ENCODE measurements at places on chromosomes 1 and 21.

DNA sequence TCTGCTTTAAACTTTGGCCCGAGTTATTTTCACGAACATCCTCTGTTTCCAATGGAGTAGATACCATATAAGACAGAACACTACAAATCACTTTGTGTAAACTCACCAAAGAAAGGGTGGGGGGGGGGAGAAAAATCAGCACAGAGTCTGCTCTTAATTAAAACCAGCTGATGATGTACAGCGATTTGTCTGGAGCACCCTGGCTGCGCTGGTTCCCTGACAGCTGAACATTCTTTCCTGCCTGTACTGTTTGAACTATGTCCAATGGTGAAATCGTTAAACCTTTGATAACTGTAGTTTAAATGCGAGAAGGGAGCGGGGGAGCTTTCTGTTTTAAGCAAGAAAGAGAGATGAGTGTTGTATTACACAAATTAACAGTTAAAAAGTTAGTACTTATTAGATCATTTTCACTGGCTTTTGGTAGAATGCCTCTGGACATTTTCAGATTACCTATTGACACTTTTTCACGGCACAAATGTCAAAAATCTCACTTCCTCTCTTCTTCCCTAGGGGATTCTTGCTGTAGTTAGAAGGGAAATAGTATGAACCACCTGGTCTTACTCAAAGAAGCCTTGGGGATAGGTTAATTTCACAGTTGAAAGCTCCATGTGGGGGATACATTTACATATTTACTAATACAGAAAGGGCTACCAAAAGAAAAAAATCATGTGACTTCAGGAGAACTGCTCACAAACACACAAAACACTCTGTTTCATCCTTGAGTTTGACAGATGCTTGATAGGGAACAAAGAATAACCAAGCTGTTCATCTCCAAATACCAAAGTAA is 140.2 kb upstream of the RUNX1 start:
- no peak for DNase-seq

DNA sequence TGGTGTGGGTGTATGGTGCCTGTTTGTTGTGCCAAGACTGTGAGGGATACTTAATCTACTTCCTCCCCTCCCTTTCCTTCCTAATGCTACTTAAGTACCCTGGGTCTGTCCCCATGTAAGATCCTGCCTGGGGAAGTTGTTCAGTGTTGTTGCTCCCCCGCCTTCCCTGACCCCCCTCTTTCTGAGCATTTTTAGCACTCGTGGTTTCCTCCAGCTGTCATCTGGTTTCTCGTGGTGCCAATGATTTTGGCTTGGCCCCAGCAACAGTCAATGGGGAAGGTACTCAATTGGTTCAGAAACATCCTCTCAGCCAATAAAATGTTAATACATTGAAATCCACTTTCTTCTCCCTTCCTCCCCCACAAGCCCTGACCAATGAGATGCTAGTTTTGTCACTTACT is 8.0 kb upstream of the B4GALT3 start:
- DNase-seq = peak; percentile 38

- DNase-seq = no peak
Observed at GRCh38 chr1:94946886-94947285, 20.0 kb upstream of the CNN3 start.

- DNase-seq = peak; percentile 28
Observed at GRCh38 chr1:16367258-16367967, 371 bp downstream of the SZRD1 start.

DNA sequence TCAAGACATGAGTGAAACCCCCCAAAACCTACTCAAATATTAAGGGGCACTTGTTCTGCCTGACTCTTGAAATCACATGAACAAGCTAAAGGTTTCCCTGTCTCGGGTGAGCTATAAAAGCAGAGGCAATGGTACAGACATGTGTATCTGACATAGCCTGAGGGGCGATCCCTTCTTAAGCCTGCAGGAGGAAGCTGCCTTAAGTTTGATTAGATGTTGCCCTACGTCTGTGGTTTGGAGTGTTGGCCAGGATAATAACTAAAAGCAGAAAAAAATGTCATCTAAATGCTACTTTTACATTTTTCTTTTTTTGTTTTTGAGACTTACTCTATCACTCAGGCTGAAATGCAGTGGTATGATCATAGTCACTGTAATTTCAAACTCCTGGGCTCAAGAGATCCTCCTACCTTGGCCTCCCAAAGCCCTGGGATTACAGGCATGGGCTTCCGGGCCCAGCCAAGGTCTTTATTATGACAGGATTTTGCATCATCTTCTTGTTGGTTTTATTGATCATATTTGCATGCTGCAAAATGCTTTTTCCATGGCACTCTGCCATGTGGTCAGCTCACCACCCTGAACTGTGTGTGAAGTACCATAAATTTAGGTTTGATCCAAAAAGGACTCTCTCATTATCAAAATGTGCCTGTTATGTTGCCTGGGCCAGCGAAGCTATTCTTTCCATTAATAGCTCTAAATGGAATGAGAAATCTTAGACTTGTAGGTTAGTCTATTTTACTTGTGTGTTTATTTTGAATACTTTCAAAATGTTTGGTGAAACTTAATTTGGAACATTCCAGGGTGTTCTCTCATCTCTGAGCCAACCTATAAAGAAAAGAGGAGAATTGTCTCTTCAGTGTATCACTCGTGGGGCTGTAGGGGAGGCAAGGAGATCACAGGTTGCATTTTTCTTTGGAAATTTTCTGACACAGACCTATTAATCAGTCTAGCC is 15.0 kb upstream of the HMGN1 start:
- DNase-seq = no peak

GRCh38 chr1:69567652-69568420 is at the start of gene LRRC7:
TSS of gene LRRC7 (plus strand) at chr1:69567922. CDS start at chr1:69568640, 718 bp downstream.
- no peak for DNase-seq

DNA sequence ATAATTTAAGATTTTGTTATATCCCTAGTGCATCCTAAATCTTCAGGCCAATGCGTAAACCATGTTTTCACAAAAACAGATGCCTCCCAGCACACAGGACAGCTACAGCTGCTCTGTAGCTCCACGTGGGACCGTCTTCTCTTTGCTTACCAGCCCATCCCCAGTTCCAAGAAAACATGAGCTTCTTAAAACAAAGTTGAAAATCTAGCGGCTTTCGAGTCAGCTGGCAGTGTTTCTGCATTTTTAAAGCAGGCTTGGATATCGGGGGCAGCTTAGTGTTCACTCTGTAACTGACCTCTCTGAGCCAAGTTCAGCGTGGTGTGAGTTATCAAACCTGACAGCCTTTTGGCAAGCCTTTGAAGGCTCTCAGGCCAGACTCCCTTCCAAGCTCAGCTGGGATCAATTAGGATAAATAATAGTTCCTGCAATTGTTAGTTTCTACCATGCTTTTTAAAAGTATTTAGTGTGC is 881.5 kb downstream of the LTN1 start:
- DNase-seq = no peak

- no peak for DNase-seq
Observed at GRCh38 chr1:169305948-169306347, 61.6 kb downstream of the NME7 start.

DNA sequence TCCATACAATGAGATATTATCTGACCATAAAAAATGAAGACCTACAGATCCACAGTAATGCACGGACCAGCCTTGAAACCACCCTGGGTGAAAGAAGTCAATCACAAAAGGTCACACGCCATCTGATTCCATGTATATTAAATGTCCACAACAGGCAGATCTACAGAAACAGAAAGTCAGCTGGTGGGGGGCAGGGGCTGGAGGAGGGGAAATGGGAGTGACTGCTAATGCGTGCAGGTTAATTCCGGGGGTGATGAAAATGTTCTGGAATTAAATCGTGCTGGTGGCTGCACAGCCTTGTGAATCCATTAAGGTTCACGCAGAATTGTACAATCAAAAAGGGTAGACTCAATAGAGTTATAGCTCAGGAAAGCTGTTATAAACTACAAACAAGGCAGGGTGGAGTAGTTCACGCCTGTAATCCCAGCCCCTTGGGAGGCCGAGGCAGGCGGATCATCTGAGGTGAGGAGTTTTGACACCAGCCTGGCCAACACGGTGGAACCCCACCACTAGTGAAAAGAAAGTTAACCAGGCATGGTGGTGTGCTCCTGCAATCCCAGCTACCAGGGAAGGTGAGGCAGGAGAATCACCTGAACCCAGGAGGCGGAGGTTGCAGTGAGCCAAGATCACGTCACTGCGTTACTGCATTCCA is 32.3 kb downstream of the ACOT7 start:
- DNase-seq = no peak

All from H54 (cell line).